ENCODE measurements at places on chromosomes 2 and 18. TPM values are rescaled to one million over a fixed set of nuclear protein-coding genes. Genes with fewer than 3 reads are reported as not detected.

DSG4 gene
- total RNA-seq: not detected

TCF7L1 gene
- total RNA-seq: 0.68 TPM

- no peaks in the 10 kb centered on the region for H3K4me1 ChIP-seq
- no peak overlapping the region for H3K27ac ChIP-seq
- no peaks in the 10 kb centered on the region for H3K27me3 ChIP-seq
- H3K36me3 ChIP-seq: no peaks in the 10 kb centered on the region
- DNase-seq: peak; percentile 6
Measured at GRCh38 chr2:187390891-187391290, 57.2 kb downstream of the CALCRL start.

DNA sequence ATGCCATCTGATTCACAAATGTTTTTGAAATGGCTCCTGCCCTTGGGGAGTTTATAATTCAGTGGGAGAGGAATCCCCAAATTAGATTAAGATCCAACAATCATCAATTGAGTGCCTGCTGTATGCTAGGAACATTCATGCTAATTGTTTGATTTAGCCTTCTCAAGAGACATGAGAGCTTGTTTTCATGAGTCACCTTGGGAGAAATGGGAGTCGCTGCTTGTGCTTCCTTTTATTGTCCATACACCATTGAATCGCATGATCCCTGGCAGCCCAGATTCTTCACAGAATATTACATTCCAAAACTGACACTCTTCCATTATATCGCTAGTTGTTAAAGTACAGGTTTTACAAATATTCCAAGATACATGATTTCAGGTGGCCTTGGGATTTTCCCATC lies 106.0 kb upstream of the MAP3K20 start:
- H3K4me3 ChIP-seq: no peak overlapping the region
- H3K36me3 ChIP-seq: no peaks in the 10 kb centered on the region
- H3K4me1 ChIP-seq: peaks cover 22% of the 10 kb centered on the region
- DNase-seq: no peak

- no peak overlapping the region for H3K27ac ChIP-seq
- H3K4me3 ChIP-seq: no peak overlapping the region
Measured at GRCh38 chr2:19898592-19899329, 3.0 kb downstream of the TTC32 start.

GRCh38 chr2:240906141-240906910 lies at the start of gene CROCC2:
Gene CROCC2 (plus strand): TSS chr2:240906336. CDS start chr2:240906514, 178 bp downstream.
- no peak for DNase-seq
- H3K4me3 ChIP-seq: no peak within 1 kb of the TSS
- peaks cover 17% of the 10 kb centered on the region for H3K4me1 ChIP-seq
- no peaks in the 10 kb centered on the region for H3K36me3 ChIP-seq
- H3K27ac ChIP-seq: no peak within 1 kb of the TSS
- no peaks in the 10 kb centered on the region for H3K27me3 ChIP-seq

GRCh38 chr2:12791906-12792305 lies 75.2 kb downstream of the TRIB2 start:
- no peak overlapping the region for H3K27ac ChIP-seq
- peaks cover 33% of the 10 kb centered on the region for H3K4me1 ChIP-seq
- H3K27me3 ChIP-seq: no peaks in the 10 kb centered on the region
- no peaks in the 10 kb centered on the region for H3K36me3 ChIP-seq
- no peak for DNase-seq

All from SJSA1 (cell line).